ENCODE measurements at places on chromosomes 2 and 18.

DNA sequence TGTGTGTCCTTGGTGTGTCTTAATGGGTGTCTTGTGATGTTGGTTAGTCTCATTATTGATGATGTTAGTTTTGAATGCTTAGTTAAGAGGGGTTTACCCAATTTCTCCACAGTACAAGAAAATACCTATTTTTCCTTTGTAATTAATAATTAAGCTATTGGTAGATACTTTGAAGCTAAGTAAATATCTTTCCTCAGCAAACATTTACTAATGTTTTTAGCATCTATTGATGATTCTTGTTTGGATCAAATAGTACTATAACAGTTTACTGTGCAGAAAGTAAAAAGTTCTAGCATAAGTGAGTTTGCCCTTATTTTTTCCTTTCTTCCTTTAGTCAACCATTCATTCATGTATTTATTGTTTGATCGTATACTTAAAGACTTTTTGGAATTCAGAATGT lies 19.1 kb downstream of the MAP3K20 start:
- DNase-seq: no peak

- peak; percentile 44 for DNase-seq
These were observed 40.1 kb downstream of the RTN4 start for GRCh38 chr2:55010149-55010591.

DNA sequence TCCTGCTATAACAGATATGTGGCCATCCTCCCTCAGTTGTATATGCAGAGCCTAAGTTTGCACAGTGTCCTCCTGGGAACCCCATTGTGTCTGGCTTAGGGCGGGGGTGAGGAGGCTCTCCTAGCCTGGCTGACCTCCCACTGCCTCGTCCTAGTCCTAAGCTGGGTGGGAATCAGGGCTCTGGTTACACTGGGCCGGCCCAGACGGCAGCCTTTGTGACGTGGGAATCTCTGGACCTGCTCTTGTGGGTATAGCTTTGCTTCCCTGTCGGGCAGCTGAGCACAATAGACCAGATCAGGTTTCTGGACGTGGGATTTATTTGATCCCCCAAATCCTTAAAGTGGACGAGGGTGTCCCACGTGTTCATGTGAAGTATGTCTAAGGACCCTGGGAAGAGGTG lies 2.9 kb downstream of the ACKR3 start:
- DNase-seq: no peak

DNA sequence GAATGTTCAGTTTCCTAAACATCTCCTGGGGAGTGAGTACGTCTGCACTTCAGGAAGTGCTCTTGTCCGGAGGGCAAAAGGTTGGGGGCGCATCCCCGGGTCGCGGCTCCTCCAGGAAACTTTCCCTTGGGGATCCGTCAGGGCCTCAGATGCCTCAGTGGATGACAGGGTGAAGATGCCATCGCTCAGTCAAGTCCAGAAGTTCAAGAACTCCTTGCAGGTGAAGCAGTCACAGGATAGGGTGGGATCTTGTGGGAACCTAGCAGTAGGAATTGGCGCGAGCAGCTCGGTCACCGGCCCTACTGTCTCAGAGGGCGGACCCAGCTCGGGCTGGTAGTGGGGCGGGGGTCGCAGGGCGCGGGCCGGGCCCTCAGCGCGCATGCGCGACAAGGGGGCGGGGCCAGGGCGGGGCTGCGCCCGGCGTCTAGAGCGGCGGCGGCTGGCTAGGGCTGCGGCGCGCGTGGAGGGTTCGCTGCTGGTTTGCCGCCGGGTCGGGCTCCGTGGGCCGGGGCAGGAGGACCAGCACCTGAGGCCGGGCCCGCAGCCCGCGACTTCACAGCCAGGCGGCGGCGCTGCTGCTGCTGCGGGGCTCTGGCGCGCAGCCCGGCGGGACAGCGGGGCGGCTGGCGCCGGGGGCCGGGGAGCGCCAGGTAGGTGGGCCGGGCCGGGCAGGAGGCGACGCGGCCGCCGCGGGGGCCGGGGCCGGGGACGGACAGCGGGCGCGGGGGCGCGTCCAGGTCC lies at the start of gene INPP4A:
TSS of gene INPP4A (plus strand) at position 423 of the 741 bp plus-strand sequence. CDS start 75,191 bp downstream, outside the sequence.
- peak; percentile 91 for DNase-seq

DNA sequence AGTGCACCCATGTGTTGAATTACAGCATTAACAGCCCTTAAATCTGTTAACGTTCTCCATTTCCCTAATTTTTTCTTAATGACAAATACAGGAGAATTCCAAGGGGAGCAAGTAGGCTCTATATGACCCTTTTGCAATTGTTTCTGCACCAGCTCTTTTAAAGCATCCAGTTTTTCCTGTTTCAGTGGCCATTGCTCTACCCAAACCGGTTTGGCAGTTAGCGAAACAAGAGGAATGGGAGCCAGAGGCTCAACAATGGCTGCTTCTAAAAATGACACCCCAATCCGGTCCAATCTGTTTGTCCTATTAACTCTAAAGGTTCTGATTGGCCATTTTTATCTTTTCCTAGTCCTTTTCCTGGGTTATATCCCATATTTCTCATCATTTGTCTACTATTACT lies 15.1 kb upstream of the SUCLG1 start:
- DNase-seq: no peak

- no peak for DNase-seq
These were observed 196.5 kb downstream of the TFCP2L1 start for GRCh38 chr2:121088251-121089165.

- no peak for DNase-seq
These were observed 87.4 kb upstream of the HS6ST1 start for GRCh38 chr2:128405981-128406613.

DNA sequence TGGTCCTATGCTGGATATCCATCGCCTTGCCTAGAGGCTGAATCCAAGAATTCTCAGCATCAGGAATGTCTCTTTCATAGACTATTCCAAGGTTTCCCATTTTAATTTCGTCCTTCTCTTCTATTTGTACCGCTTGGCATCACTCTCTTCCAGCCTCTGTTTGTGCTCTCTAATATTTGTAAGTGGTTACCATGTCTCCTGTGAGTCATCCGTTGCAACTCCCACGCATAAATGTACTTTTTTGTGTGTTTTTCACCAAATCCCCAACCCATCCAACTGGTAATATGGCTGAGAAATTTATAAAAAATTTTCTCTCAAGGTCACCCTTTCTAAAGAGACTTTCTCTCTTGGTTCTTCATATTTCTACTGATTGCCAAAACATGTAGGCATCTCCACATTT lies 21.8 kb downstream of the COLEC12 start:
- no peak for DNase-seq

DNA sequence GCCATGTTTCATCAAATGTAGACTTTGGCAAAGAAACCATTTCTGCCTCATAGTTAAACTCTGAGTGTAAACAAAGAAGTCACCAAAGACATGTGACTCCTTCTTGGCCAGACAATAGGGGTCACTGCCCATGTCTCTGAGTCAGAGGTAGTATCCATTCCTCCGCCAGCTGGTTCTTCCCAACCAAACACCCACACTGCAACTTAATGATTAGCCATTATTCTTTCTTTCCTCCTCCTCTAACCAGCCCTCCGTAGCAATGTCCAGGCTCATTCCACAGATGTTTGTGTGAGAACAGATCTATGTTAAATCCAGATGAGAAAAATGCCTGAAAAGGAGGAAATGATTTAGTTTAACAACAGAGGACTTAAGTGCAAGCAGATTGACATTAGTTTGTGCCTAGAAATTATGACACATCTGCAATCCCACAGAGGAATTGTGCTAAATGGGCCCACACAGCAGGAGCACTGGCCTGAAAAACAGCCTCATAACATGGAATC lies 127.9 kb upstream of the SH3BP4 start:
- DNase-seq: no peak

DNA sequence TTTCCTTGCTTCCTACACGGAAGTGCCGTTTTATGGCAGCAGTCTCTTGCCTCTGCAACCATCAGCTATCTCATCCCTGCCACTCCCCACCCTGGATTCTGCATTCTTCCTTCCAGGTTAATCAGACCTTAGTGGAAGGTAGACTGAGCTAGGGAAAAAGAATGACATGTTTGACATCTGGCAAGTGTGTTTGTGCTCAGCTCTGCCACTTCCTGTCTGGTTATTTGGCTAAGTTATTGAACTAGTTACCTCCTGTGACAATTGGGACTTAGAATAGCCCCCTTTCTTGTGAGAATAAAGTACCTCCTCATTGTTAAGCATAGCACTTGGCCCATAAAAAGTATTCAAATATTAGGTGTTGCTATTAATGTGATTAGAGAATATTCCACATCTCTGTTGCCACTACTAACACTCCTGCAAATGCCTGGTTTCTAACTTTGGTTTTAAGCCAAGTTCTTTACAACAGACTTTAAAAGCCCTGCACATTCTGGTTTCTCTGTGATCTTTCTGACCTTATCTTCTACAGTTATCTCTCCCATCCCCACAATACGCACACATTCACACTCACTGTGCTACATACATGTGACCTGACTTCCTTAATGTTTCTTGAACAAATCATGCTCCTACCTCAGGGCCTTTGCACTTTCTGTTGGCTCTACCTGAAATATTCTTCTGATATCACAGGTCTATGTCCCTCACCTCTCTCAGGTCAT lies 10.8 kb upstream of the MAPRE2 start:
- DNase-seq: no peak

DNA sequence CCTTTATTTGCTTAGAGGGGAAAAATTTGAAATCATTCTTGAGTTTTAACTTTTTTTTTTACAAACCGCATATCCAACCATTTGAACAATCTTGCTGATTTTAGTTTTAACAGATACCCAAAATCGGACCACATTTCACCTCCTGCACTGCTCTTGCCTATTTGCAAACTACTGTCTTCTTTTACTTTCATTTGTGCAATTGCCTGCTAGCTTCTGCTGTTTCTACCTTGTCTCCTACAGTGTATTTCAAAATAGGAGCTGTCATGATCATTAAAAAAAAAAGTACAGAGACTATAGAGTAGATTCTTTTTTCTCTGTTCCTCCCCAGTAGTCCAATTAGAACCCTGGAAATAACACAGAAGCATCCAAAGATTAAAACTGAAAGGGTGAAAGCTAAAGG lies 1081.2 kb downstream of the SOCS6 start:
- no peak for DNase-seq

DNA sequence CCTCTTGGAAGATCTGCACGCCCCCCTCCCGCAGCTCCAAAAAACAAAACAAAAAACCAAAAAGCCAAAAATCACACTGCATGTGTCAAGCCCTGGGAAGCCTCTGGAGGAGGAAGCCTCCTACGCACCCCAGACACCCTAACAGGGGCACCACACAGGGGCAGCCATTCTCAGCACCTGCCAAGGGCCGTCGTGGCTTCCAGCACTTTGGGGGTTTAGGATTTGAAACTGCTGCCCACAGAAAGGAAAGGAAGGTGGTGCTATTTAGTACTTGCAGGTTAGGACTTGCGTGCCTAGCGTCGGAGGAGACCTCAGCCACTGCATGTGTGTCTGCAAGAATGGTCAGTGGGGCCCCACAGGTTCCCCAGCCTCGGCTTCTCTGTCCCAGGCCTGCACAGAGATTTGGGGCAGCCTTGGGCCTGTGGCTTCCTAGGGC lies 419 bp upstream of the GPR55 start:
- DNase-seq: peak; percentile 63

GRCh38 chr2:131093696-131094462 lies 619 bp upstream of the FAM168B start:
- no peak for DNase-seq

DNA sequence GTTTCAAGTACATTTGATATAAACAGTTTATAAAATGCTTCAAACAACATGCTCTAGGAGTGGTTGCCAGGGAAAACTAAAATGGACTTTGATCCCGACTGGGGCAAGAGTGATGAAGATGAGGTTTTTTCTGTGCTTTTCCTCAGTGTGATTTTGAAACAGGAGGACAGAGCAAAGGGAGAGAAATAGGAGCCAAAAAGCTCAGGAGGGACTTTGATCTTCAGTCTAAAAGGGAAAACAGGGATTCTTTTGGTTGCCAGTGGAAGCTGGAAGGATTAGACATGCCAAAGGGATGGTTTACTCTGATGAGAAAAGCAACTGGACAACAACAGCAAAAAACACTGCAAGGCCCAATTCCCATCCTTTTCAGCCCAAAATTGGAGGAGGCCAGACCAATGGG lies 95.5 kb downstream of the LTBP1 start:
- DNase-seq: no peak

GRCh38 chr2:18940184-18940583 lies 350.8 kb upstream of the NT5C1B start:
- peak; percentile 19 for DNase-seq

- DNase-seq: peak; percentile 61
These were observed 53.4 kb upstream of the LINC00305 start for GRCh38 chr18:64202210-64202836.

DNA sequence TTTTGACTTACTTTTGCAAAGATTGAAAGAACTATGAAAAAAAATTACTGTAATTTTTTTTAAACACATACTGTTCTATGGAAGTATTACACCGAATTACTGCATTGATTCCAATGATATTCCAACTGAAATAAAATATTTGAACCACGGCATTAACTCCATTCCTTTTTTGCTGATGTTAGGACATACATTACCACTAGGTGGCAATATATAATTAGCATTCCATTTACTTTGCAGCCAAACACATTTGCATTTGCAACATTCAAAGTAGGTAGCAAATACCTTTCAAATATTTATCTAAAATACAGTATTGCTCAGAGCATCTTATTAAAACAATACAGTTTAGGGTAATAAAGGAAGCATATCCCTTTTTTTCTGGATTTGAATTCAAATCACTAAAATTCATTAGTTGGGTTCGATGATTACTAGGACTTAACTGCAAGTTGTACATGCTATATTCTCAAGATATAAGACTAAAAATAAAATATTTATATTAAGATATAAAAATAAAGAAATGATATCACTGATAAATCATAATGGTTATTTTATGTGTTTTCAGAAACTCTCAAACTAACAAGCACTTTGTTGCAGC lies 31.3 kb downstream of the LANCL1 start:
- DNase-seq: peak; percentile 24

- no peak for DNase-seq
These were observed 22.7 kb downstream of the RUFY4 start for GRCh38 chr2:218091746-218092145.

- no peak for DNase-seq
These were observed 66.3 kb downstream of the EIF5B start for GRCh38 chr2:99403524-99403923.
